Left kidney (tissue), 8 donors: ENCODE measurements at places on chromosomes 2 and 18.
A peak's percentile ranks its signal among the peaks of the same experiment; 100 is the strongest.

- no peak for DNase-seq
Observed at GRCh38 chr2:200279857-200280256, 26.6 kb upstream of the SPATS2L start.

- DNase-seq = peak; percentile 28
Observed at GRCh38 chr2:102187496-102188150, 800 bp downstream of the IL1RL2 start.

GRCh38 chr2:121895723-121896571 is 140.5 kb downstream of the TSN start:
- DNase-seq = no peak

DNA sequence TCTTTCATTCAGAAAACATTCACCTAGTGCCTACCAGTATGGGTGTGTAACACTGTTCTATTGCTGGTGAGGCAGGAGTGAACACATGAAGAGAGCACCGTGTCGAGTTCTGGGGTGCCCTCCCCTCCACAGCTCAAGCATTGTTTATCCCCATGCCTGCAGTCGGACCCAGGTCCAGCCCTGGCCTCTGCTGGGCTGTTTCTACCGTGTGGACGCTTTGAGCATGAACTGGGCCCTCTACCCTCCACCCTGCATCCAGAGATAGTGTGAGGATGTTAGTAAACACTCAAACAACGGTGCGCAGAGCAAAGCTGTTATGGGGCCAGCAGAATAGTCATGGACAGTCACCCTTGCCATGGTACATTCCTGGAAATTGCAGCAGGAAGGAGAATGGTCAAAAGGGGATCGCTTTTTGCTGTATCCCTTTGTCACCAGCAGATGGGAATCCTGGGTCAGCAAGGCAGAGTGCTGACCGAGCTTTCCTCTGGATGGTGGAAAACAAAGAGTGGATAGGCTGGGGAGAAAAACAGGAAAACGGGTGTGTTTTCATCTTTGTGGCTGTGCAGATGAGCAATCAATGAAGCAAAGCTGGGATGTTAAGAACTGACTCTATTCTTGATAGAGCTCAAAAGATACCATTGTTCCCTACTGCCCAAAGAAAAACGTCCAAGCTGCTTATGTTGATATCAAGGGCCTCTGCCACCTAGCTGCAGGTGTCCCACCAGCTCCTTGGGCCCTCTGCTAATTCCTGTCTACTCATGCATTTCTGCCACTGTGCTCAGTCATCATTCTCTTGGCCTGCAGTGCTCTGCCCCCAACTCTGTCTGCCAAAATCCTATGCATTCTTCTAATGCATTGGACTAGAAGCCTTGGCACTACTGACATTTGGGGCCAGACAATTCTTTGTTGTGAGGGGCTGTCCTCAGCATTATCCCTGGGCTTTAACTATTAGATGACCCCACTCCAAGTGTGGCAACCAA is 38.7 kb downstream of the REEP1 start:
- DNase-seq = no peak
